ENCODE measurements at places on chromosomes 6 and 20. TPM values are rescaled to one million over a fixed set of nuclear protein-coding genes. Genes with fewer than 3 reads are reported as not detected.

Gene ENPP4
- total RNA-seq = 0.32 TPM

Gene ADGRB3
- not detected for total RNA-seq

Gene SLC2A10
- total RNA-seq = not detected

Gene ANKRD6
- total RNA-seq = 2.9 TPM

Gene CRYBG1
- 0.64 TPM for total RNA-seq

Gene ULBP1
- 1.1 TPM for total RNA-seq

Gene RCAN2
- total RNA-seq = not detected

Gene SMLR1
- not detected for total RNA-seq

Data from A549 treated with DMSO at 1 μM for 4 hours (cell line).